ENCODE measurements at places on chromosomes 12 and 14.

- no peaks in the 10 kb centered on the region for H3K36me3 ChIP-seq
- H3K4me1 ChIP-seq, result no peaks in the 10 kb centered on the region
- no peak overlapping the region for H3K27ac ChIP-seq
- H3K27me3 ChIP-seq, result no peaks in the 10 kb centered on the region
- no peak overlapping the region for H3K4me3 ChIP-seq
Observed at GRCh38 chr12:28708918-28709371, 440.1 kb upstream of the FAR2 start.

DNA sequence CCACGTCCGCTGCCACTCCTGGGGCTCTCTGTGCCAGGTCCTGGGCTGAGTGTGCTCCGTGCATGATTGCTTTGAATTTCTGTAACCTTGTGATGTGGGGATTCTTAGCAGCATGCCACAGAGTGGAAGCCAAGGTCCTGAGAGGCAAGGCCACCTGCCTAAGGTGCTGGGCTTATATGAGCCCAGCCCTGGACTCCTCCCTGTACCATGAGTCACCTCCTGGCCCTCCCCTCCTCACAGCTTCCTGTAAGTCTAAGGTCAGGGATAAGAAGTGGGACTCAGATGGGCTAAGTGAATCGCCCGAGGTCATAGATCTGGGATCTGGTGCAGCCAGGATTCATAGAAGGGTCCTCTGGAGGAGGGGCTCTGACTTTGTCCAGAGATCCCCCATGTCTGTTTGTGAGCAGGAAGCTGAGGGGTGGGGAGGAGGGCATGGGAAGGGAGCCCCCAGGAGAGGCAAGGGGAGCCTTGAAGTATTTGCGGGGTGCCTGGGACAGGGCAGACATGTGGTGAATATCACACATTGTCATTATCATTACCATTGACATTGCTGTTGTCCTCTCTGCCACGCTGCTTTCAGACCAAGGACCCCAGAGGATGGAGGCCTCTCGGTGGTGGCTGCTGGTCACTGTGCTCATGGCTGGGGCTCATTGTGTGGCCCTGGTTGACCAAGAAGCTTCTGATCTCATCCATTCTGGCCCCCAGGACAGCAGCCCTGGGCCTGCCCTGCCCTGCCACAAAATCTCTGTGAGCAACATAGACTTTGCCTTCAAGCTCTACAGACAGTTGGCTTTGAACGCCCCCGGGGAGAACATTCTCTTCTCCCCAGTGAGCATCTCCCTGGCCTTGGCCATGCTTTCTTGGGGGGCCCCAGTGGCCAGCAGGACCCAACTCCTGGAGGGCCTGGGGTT is 28.8 kb downstream of the SERPINA3 start:
- no peaks in the 10 kb centered on the region for H3K36me3 ChIP-seq
- H3K4me3 ChIP-seq, result no peak overlapping the region
- H3K4me1 ChIP-seq, result no peaks in the 10 kb centered on the region

DNA sequence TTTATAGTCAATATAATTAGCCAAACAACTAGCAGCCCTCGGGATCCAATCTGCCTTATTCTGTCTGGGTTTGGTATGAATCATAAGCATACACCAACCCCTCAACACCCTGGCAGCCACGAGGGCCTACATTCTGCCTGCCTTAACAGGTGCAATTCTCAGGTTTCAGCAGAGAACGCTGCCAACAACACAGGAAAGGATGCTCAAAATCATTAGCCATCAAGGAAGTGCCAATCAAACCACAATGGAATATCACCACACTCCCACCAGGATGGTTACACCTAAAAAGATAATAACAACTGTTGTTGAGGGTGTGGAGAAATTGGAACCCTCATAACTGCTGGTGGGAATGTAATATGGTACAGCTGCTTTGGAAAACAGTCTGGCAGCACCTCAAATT is 122.8 kb downstream of the TTC7B start:
- no peaks in the 10 kb centered on the region for H3K4me1 ChIP-seq
- H3K27ac ChIP-seq, result no peak overlapping the region
- DNase-seq, result no peak
- no peaks in the 10 kb centered on the region for H3K36me3 ChIP-seq

- H3K36me3 ChIP-seq, result no peaks in the 10 kb centered on the region
- no peak for DNase-seq
- H3K4me1 ChIP-seq, result no peaks in the 10 kb centered on the region
- no peak overlapping the region for H3K4me3 ChIP-seq
- H3K27me3 ChIP-seq, result peaks cover 17% of the 10 kb centered on the region
Observed at GRCh38 chr12:102234599-102234998, 37.0 kb upstream of the PMCH start.

- DNase-seq, result no peak
- peaks cover 9% of the 10 kb centered on the region for H3K27me3 ChIP-seq
- H3K36me3 ChIP-seq, result peaks cover 1% of the 10 kb centered on the region
- H3K4me1 ChIP-seq, result peaks cover 91% of the 10 kb centered on the region
- H3K4me3 ChIP-seq, result peak overlapping the region; percentile 3
- H3K27ac ChIP-seq, result peak overlapping the region; percentile 6
Observed at GRCh38 chr14:76958020-76958979, 70.2 kb downstream of the IRF2BPL start.

- H3K36me3 ChIP-seq, result no peaks in the 10 kb centered on the region
- no peaks in the 10 kb centered on the region for H3K4me1 ChIP-seq
- no peak overlapping the region for H3K4me3 ChIP-seq
- H3K27me3 ChIP-seq, result peaks cover 6% of the 10 kb centered on the region
Observed at GRCh38 chr12:80189241-80189640, 89.9 kb downstream of the OTOGL start.

GRCh38 chr12:124565656-124566160 is 1.7 kb downstream of the NCOR2 start:
- H3K36me3 ChIP-seq, result no peaks in the 10 kb centered on the region
- no peak for DNase-seq
- H3K4me1 ChIP-seq, result peaks cover 24% of the 10 kb centered on the region
- H3K27me3 ChIP-seq, result peaks cover 3% of the 10 kb centered on the region

DNA sequence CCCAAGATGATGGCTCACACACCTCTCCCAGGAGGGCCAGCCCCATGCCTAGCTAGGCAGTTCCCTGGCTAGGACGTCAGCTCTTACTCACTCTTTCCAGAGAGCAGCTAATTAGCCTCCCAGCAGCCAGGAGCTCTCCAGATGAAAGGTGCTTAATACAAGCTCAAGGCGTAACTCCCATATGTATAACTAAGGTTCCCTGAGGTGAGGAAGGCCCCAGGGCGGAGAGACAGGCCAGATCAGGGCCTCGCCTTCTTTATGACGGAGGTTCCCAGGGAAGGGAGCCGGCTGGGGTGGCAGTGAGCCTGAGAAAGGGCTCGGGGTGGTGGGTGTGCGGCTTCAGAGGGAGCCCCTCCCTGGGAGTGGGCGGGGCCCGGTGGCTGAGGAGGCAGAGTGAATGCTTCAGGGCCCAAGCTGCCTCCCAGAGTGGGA is 26.4 kb upstream of the ZFP36L1 start:
- peak overlapping the region; percentile 64 for H3K27ac ChIP-seq
- peaks cover 54% of the 10 kb centered on the region for H3K4me1 ChIP-seq
- H3K36me3 ChIP-seq, result no peaks in the 10 kb centered on the region
- DNase-seq, result no peak
- no peaks in the 10 kb centered on the region for H3K27me3 ChIP-seq

DNA sequence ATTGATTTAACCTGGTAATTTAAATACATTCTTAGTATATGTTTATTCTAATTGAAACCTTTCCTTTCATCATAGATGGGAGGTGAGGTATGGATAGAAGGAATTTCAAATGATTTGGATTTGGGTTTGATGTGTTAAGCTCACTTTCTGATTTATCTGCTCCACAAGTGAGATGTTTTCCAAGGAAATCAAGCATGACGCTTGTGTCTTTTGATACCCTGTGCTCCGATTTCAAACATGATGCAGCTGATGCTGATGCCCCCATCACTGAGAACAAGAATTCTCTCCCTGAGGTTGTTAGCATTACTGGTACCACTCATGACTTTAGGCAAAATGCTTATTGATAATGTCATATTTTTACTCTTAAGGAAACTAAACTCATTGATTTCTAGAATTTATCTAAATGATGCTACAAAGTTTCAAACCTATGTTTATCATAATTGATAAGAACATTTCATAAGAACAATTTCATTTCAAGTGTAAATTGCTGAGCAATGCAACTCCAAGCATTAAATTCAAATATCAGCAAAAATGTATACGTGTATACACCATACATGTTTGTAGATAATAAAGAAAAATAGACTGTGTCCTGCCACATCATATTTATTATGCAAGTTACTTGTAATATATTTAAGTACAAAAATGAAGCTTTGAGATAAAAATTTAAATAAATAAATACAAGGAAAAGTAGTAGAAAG is 75.5 kb upstream of the LRIG3 start:
- DNase-seq, result no peak
- H3K27me3 ChIP-seq, result no peaks in the 10 kb centered on the region
- H3K4me3 ChIP-seq, result no peak overlapping the region
- no peaks in the 10 kb centered on the region for H3K4me1 ChIP-seq

Measured in activated T-helper 1 cell treated with anti-CD3 and anti-CD28 coated beads, Interleukin-12 subunit alpha, Interleukin-12 subunit beta, Interleukin-2, Interleukin-4 antibody, amounts not matched to agents 30 ng/mL and 10 ng/mL and 1 ng/mL, durations not matched to agents 14 hours and 24 hours and 36 hours (primary cell).